ENCODE measurements at places on chromosomes 5 and 9.

DNA sequence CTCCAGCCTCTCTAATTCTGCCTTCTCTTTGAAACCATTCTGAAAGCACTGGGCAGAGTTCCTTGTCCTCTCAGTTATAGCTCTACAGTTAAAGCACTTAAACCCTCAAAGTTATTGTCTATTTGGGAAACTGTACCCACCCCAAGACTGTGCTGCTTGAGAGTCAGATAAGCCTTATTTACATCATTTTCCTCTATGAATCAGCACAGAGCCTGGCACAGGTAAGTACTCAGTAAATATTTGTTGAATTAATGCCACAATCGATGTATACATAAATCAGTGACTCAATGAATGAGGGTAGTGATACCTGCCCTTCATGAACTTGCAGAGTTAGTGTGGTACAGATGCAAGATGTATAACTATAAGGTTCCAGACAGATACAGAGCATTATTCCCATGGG lies 549.4 kb upstream of the KLF4 start:
- DNase-seq: no peak

DNA sequence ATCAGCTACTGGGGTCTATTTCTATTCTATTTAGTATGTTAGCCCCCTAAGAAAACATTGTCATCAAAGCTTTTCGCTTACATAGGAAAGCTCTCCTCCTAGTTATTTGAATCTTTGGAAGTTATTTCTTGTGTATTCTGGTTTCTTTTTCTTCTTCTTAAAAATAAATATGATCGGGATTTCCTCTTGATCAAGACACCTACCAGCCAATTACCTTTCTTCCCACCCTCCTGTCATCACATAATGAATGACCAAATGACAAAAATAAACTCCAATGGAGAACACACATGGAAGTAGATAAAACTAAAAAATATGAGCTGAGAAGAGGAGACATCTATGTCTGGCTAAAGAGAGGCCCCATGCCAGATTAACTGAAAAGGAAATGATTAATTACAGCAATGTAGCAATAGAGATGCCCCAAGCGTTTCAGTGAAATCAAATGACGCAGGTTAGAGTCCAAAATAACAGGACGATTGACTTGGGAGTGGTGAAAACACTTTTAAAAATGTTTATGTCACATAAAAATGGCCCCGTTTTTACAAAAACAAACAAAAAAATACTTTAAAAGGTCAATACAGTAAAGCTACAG lies 59.5 kb upstream of the PCSK1 start:
- no peak for DNase-seq

DNA sequence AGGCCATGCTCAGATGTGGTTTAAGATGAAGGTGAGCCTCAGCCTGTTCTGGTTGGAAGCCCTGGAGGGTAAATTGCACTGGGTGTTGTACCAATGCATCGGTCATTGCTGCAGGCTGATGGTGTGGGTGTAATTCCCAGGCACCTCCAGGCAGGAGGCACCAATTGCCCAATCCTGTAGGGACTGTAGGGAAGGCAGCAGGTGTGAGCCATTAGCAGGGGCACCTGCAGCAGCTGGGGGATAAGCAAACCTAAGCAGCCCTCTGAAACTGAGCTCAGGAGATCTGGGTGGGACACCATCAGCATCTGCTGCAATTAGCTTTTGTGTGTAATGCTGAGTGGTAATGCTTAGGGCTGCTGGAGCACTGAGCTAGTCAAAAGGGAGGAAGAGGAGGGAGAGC lies 190.1 kb upstream of the TBC1D2 start:
- DNase-seq: no peak

GRCh38 chr5:13946111-13946510 lies 1.6 kb upstream of the DNAH5 start:
- no peak for DNase-seq

DNA sequence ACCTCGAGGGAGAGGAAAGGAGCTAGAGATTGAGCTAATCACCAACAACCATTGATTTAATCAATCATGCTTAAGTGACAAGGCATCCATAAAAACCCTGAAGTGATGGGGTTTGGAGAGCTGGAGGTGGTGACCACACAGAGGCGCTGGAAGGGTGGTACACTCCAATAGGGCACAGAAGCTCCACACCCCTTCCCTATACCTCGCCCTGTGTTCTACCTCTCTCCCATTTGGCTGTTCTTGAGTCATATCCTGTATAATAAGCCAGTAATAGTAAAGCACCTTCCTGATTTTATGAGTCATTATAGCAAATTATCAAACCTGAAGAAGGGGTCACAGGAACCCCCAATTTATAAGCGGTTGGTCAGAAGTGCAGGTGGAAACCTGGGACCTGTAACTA lies 18.3 kb downstream of the ACTL7B start:
- no peak for DNase-seq

GRCh38 chr5:78566747-78567425 lies 81.7 kb downstream of the LHFPL2 start:
- no peak for DNase-seq

- DNase-seq: no peak
These were observed 578.7 kb upstream of the ZNF462 start for GRCh38 chr9:106284296-106284695.

- no peak for DNase-seq
These were observed 536 bp downstream of the FEM1C start for GRCh38 chr5:115544043-115544435.

GRCh38 chr9:18068900-18069299 lies 405.1 kb upstream of the ADAMTSL1 start:
- no peak for DNase-seq

DNA sequence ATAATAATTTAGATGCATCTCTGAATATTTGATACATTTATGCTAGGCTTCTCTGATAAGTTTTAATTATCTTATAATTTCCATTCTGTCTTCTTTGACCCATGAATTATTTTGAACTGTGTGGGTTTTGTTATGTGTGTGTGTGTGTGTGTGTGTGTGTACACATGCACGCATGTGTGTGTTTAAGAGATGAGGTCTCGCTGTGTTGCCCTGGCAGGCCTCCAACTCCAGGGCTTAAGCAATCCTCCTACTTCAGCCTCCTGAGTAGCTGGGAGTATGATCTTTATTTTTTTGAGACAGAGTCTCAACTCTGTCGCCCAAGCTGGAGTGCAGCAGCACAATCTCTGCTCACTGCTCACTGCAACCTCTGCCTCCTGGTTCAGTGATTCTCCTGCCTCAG lies 75.4 kb downstream of the NDUFAF2 start:
- DNase-seq: no peak

DNA sequence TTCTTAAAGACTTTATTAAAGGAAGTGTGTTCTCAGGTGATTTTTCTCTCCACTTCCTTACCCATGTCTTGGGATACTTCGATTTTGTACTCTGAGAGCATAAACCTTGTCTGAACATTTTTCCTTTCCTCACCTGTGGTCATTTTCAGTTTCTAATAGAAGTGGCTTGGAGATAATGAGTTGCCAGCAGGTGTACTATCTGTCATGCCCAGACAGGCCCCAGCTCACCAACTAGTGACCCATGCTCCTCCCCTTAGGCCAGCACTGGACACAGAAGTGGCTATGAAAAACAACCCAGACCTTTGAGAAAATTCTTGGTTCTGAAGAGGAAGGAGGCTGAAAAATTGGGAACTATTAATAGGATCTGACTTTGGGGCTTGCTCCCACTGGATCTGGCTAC lies 49.2 kb upstream of the SMIM32 start:
- DNase-seq: no peak

DNA sequence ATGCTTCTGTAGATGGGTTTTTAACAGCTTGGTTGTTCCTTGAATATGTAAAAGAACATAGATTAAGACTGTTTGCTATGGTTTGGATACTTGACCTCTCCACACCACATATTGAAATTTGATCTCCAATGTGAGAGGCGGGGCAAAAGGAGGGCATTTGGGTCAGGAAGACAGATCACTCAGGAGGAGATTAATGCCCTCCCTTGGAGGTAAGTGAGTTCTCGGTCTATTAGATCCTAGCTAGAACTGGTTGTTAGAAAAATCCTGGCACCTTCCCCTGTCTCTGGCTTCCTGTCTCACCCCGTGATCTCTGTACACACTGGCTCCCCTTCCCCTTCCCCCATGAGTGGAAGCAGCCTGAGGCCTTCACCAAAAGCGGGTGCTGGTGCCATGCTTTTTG lies 281.1 kb upstream of the ANKRD55 start:
- no peak for DNase-seq

DNA sequence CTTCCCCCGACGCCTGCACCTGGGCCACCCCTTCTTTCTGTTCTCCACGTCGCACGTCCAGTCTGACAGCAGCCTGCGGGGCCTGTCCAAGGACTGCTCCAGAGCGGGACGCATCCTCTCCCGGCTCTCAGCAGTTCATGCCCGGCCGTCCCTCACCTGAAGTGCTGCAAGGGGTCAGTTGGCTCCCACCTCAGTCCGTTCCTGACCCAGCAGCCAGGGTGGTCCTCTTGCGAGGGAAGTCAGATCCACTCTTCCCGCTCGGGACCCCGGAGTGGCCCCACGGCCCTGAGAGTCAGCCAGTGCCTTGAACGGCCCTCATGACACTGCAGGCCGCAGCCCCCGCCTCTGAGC lies 249.7 kb upstream of the IRX4 start:
- no peak for DNase-seq
